Umbilical cord (tissue), 2 donors: ENCODE measurements at places on chromosomes 1 and 21.
A peak's percentile ranks its signal among the peaks of the same experiment; 100 is the strongest.

GRCh38 chr1:155389826-155390225 lies 69.1 kb downstream of the RUSC1 start:
- DNase-seq: no peak

- DNase-seq: no peak
These were observed 111.8 kb upstream of the JUN start for GRCh38 chr1:58895559-58896145.

- DNase-seq: peak; percentile 3
These were observed 21.2 kb upstream of the TTLL7 start for GRCh38 chr1:84020151-84020550.

- no peak for DNase-seq
These were observed 37.8 kb downstream of the FMO3 start for GRCh38 chr1:171128463-171128862.

GRCh38 chr1:50027794-50028193 lies 4.0 kb upstream of the AGBL4 start:
- no peak for DNase-seq

- DNase-seq: no peak
These were observed 25.9 kb downstream of the C2CD2 start for GRCh38 chr21:41927727-41928409.

DNA sequence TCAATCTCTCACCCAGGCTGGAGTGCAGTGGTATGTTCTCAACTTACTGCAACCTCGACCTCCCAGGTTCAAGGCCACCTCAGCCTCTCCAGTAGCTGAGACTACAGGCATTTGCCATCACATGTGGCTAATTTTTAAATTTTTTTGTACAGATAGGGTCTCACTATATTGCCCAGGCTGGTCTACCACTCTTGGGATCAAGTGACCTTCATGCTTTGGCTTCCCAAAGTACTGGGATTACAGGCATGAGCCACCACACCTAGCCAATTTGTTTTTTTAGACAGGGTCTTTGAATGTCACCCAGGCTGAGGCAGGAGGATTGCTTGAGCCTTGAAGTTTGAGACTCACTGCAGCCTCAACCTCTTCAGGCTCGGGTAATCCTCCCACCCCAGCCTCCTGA lies 10.2 kb upstream of the USP48 start:
- DNase-seq: no peak

DNA sequence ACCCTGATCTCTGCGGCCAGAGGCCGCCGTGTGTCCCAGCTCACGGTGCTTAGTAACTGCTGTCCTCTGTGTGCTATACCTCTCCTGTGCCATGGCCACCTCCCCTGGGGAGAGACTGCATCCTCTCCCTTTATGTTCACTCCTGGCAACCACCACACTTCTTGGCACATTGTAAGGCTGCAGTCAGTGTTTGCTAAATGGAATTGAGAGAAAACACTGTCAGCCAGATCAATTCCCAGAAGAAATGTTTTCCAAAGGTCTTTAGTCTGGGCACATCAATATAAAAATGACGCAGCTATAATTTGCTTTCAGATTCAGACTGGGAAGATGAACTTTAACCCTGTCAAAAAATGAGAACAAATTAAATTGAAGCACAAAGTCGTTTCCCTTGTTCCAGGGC lies 96.8 kb downstream of the BEND5 start:
- DNase-seq: no peak

- no peak for DNase-seq
These were observed 6.5 kb upstream of the GRIK3 start for GRCh38 chr1:37040773-37041172.

- no peak for DNase-seq
These were observed 140.2 kb upstream of the TIAM1 start for GRCh38 chr21:31484219-31484618.

GRCh38 chr1:71882637-71883036 lies 399.7 kb downstream of the NEGR1 start:
- DNase-seq: no peak

- DNase-seq: no peak
These were observed 67.1 kb upstream of the FAM3B start for GRCh38 chr21:41249476-41249875.
